C1 segment of cervical spinal cord (tissue), 14 donors: ENCODE measurements at places on chromosomes 5 and 9.

DNA sequence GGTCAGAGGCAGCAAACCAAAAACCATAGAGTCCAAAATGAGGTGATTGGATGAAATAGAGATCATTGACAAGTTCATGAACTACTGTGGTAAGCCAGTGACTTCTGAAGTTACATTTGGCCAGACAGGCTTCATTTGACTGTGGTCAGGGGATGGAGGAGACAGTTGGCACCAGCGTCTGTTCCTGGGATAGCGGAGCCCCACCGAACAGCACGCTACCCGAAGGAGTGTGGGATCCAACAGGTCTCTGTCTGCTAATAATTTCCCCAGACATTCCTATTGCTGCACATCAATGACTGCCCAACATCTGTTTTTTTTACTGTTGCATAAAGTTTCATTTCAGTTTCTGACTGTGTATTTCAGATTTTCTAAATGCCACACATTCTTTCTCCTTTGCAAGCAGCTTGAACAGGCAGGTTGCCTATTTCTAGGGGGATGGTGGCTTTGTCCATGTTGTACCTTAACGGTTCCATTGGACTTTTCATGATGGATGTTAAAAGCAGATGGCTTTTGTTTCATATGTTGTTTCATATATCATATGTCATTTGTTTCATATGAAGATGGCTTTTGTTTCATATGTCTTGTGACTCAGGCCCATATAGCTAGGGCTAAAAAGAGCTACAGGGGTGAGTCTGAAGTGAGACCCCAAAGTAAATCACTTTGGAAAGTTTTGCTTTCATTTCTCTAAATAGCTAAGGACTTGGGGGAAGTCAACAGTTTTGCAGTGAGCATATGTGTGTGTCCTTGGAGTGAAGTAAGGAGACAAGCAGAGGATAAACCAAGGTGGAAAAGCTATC lies 180.8 kb downstream of the GOLPH3 start:
- DNase-seq = no peak

DNA sequence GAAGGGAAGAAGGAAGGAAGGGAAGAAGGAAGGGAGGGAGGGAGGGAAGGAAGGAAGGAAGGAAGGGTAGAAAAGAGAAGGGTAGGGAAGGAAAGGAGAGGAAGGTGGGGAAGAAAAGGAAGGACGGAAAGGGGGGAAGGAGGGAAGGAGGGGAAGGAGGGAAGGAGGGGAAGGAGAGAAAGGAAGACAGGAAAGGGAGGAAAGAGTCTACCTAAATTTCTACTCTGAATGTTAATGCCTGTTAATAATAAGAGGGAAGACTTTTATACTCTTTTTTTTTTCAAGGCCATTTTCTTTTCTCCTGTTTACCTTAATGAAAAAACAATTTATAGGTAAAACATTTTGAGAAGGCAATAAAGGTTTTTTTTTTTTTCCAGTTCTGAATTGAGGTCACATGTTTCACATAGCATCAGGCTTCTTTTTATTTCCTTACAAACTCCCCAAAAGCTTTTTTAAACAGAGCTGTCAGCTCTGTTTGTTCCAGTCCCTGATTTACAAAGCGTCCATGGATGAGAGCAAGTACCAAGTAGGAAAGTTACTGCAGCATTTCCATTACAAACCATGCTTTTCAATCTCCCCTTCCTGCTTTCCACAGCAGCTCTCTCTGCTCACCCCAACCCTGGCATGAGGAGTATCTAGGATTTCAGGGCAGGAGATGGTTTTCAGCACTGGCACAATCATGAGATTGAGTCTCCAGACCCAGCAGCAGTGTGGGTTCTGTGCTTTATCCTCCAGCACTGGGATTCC lies 173.9 kb downstream of the GNAQ start:
- no peak for DNase-seq

- no peak for DNase-seq
These were observed 6.0 kb downstream of the NUDT2 start for GRCh38 chr9:34335376-34335775.

DNA sequence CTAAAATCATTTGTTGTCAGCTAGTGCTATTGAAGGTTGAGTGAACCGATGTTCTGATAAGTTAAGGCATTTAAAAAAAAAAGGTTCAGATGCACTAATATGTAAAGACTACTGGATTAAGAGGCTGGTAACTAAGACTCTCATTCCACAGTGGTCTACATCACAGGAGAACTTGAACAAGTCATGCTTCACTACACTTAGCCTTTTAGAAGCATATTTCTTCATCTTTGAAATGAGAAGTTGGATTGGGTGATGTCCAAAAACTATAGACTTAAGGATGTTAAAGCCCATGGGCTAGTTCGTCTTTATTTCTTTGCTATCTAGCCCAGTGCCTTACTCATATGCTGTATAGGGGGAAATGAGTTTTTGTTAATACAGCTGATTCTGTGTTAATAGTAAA lies 107.2 kb downstream of the NDUFS4 start:
- no peak for DNase-seq

- DNase-seq = no peak
These were observed 512.9 kb downstream of the HINT1 start for GRCh38 chr5:130652176-130652575.

- no peak for DNase-seq
These were observed 62.9 kb downstream of the DENND1A start for GRCh38 chr9:123867034-123867433.

DNA sequence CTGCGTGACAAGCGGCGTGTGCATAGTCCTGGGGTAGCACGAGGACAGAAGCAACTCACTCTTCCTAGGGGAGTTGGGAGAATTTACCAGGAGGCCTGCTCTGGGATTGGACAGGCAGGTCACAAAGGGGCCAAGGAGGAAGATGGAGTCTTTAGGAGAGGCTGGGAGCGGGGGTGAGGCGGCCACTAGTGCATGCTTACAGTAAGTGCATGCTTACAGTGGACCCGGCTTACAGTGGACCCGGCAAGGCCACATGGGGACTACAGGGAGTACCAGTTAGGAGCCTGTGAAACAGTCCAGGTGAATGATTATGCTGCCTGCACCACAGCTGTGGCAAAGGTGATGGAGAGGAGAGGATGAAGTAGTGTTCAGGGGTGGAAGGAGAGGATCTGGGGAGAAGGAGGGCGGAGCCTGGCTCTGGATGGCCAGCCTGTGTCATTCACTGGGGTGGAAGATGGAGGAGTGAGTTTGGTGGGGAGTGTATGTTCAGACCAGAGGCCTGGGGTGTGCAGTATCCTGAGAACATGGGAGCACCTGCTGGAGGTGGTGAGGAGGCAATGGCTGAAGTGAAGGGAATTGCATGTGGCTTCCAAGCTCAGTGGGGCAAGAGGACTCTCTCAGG lies 78.7 kb downstream of the CRB2 start:
- DNase-seq = no peak

DNA sequence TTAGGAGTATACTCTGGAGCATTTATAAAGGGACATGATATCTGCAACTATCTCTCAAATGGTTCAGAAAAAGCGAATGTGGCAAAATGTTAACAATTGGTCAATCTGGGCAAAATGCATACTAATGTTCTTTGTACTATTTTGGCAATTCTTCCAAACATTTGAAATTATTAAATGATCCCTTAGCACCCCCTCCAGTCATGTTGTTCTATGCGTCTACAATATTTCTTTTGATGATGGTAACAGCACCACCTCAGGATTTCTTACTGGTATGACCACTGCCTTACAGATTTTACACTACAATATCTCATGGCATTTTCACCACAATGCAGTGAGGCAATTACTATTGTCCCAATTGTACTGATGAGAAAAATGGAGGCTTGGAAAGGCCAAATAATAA lies 52.9 kb upstream of the TRIO start:
- DNase-seq = no peak

DNA sequence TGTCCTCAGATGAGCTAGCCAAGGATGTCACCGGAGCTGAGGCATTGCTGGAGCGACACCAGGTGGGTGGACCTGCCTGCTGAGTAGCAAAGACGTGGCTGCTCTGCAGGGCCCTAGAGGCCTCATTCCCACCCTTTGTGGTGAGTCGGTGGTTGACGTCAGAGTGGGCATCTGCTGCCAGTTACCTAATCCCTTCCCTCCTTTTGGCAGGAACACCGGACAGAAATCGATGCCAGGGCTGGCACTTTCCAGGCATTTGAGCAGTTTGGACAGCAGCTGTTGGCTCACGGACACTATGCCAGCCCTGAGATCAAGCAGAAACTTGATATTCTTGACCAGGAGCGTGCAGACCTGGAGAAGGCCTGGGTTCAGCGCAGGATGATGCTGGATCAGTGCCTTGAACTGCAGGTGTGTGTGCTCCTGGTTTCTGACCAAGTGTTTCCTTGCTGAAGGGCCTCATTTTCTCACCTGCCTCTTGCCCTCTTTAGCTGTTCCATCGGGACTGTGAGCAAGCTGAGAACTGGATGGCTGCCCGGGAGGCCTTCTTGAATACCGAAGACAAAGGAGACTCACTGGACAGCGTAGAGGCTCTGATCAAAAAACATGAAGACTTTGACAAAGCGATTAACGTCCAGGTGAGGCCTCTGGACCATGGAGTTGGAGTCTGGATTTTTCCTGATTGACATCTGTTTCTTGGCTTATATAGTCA lies 48.9 kb downstream of the DYNC2I2 start:
- peak; percentile 84 for DNase-seq

DNA sequence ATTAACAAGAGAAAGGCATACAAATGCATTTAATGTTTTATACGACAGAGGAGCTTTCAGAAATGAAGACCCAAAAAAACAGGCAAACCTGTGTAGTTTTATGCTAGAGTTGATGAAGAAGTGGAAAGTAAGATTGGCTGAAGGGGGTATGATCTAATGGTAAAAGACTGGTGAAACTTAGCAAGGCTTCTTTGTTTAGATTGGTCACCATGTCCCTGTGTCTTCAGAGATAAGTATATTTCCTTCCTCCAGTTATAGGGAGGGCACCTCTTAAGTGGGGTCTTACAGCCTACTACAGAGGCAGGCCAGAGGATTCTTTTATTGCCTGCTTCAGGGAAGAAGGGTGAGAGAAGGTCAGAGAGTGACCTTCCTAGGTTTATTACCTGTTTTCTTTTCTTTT lies 56.4 kb downstream of the PRKACG start:
- DNase-seq = no peak

DNA sequence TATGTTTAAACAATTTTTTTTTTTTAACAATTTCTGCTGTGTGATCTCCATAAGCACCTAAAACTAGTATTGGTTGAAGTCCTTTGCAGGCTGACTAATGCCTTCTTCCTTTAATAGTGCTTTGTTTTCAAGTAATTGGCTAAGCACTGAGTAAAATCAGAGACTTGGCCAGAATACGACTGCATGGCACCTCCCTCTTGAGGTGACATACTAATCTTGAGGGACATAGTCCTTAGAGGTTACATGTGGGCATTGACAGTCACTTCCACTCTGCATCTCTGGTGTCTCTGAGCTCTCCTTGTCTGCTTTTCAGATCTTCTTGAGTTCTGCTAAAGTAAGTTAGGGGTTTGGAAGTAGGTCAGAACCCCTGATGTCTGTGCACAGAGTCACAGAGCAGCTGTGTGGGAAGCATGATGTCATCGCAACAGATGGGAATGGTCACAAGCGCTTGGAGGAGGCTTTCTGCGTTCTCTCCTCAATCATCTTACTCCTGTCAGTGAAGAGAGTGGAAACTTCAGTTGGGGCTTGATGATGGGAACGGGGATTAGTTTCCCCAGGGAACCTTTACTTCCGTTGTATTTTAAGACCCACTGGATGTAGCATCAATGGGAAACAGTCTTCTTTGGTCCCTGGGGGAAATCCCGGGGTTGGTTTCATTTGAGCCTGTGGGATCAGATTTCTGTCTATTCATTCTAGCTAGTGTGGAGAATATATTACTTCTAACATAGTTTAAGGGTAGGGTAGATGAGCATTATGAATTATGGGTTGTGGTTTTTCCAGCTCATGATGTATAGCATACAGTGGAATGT lies 136.9 kb downstream of the ARHGAP26 start:
- DNase-seq = no peak

GRCh38 chr5:90359073-90359920 lies 50.3 kb downstream of the CETN3 start:
- no peak for DNase-seq

- no peak for DNase-seq
These were observed 3.9 kb upstream of the BTNL9 start for GRCh38 chr5:181035991-181036815.

GRCh38 chr5:142360607-142361120 lies 35.8 kb upstream of the SPRY4 start:
- no peak for DNase-seq

GRCh38 chr9:133818444-133818843 lies 80.3 kb upstream of the SARDH start:
- DNase-seq = no peak

- no peak for DNase-seq
These were observed 84.5 kb upstream of the RPS23 start for GRCh38 chr5:82362636-82363035.

- DNase-seq = no peak
These were observed 866 bp downstream of the SLC22A5 start for GRCh38 chr5:132370181-132370970.

GRCh38 chr5:18102733-18103132 lies 468.5 kb downstream of the TAF11L14 start:
- no peak for DNase-seq

- no peak for DNase-seq
These were observed 8.0 kb downstream of the VDAC1 start for GRCh38 chr5:133996683-133997252.

DNA sequence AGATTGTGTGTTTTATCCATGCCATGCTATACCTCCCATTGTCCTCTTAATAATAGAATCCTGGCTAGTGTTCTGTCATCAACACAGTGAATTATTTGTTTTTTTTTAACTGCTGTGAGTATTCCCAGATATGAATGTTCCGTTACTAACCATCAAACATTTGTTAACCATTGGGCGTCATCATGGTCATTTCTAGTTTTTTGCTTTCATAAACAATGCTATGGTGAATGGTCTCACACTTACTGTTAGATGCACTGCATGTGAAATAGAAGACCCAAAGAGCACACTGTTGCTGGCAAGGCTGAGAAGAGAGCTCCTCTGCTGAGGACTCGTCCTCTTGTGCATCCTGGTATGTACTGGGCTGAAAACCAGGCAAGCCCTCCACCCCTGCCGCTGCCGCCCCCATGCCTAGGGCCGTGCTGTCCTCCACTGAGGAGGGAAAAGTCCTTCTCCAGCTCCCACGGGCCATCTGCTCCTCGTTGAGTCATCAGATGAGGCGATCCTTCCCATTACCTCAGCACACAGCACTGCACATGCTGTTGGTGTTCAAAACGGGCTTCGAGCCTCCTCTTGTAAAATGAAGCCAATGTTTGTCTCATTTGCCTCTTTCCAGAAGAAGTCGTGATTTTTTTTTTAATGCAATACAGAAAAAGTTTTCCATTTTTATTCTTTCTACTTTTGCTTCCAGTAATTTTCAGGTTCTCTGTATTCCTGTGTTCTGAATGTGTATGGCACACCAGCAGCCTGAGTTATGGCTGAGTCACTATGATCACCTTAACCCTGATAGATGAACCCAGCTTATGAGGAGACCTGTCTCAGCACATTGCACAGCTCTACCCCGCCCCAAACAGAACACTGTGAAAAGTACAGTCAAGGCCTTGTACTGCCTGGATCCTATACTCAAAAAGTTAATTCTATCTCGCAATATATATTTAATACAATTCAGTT lies 219.0 kb downstream of the AOPEP start:
- DNase-seq = no peak

GRCh38 chr5:105684799-105685198 lies 1985.9 kb downstream of the EFNA5 start:
- no peak for DNase-seq

- no peak for DNase-seq
These were observed 212.0 kb downstream of the ADAMTS12 start for GRCh38 chr5:33679791-33680190.
